NCI-H1048 (cell line): ENCODE measurements at places on chromosomes 13 and 19.

- no peak for DNase-seq
Measured at GRCh38 chr13:32737679-32738078, 151.4 kb downstream of the PDS5B start.

GRCh38 chr13:111215081-111216047, 100.3 kb downstream of the ARHGEF7 start:
- DNase-seq = no peak

DNA sequence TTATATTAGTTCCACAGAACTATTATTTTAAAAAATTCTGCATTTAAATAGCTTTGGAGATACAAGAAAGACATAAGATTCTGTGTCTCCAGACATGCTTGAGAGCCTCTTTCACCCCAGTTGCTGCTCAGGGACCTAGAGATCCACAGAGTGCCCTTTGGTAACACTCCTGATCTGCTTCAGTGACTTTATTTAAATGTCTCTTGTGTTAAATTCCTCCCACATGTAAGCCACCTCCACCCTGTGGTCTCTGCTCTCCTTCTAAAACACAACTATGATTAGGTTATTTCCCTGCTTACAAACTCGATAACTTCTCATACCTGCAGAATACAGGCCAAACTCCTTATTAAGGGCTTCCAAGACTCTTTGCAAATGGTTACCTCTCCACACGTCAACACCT, 141.0 kb downstream of the RFC3 start:
- no peak for DNase-seq

GRCh38 chr13:79525064-79525857, 44.3 kb downstream of the NDFIP2 start:
- no peak for DNase-seq

GRCh38 chr19:1231729-1232637, 5.8 kb downstream of the CBARP start:
- no peak for DNase-seq

DNA sequence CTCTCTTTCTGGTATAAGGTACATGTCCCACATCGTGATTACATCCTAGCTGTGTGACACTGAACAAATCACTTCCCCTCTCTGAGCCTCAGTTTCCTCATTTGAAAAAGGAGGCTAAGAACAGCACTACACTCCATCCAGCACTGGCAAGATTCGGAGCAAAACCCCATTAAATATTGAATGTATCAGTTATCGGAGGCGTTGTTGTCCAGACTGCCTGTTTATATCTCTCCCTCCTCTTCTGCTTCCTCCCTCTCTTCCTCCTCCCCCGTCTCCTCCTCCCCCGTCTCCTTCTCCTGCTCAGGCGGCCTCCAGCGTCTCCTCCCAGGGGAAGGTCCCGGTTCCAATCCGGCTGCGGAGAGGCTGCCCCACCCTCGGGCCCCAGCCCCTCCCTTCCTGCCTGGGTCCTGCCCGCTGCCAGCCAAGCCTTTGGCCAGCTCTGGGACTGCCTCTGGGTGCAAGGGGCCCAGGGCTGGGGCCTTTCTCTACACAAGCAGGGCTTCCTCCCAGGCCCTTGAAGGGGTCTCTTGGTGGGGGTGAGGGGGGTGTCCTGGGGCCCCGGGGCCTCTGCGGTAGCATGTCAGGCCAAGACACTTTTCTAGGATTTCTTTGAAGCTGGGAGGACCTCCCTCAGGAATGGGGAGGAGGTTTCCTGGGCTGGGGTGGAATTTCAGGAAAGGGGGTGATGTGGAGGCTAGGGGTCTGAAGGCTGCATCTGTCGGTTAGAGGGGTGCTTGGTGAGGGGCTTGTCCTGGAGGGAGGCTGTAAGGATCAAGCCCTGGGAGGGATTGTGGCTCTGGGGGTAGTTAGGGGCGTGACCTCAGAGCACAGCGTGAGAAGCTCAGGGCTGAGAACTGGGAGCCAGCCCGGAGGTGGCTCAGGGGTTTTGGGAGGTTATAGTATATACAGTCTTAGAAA, 1.9 kb downstream of the RRAS start:
- DNase-seq = no peak

DNA sequence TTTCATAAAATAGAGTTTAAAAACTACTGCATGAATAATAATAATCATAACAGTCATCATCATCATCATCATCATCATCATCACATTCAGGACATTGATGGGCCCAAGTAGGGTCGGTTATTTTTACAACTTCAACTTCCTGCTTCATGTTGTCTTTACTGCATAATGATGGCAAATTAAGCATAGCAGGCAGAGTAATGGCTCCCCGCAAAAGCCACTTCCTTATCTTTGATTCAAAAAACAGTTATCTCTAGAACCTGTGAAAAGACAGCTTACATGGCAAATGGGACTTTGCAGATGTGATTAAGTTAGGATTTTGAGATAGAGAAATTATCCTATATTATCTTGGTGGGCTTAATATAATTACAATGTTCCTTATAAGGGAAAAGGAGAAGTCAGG, 792.9 kb downstream of the LIG4 start:
- DNase-seq = no peak

DNA sequence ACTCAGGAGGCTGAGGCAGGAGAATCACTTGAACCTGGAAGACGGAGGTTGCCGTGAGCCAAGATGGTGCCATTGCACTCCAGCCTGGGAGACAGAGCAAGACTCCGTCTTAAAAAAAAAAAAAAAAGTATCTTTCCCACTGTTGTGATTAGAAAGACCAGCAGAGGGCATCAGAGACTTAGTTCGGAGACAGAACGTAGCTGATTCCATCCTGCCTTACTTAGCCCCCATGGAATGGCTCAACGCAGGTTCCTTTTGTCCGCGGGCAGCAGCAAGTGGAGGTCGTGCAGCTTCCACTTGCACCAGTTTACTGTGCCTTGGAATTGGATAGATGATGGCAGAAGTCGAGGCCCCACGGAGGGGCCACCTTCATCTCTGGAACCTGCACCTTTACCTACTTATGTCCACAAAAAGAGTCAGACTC, 8.1 kb downstream of the TIMM29 start:
- DNase-seq = peak; percentile 64

- DNase-seq = no peak
Measured at GRCh38 chr13:65836066-65836465, 1394.1 kb downstream of the PCDH9 start.

GRCh38 chr19:57465680-57466381, 8.9 kb upstream of the VN1R1 start:
- DNase-seq = no peak

DNA sequence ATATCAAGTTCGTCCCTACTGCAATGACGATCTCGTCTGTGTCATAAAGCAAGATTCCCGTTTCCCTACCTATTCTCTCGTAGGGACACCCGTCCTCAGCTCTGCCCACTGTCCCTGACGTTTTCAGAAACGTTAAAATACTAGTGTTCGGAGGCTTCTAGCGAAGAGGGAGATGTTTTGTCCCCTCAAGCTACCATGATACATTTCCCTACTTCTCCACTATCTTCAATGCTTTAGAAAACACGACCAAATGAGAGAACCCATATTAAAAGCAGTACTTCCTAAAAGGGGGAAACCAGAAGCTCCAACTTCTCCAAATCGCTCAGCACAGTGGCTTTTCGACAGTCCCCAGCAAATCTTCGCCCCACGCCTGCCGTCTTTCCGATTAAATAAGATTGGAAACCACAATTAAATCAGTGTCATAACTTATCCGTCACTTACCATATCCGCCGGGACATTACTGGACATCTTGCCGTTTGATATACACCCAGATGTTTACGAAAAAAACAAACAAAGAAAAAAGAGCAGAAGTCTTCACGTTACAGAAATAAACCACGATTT, 1.3 kb downstream of the UBL3 start:
- DNase-seq = no peak

GRCh38 chr19:28319227-28319626, 893.7 kb downstream of the UQCRFS1 start:
- no peak for DNase-seq

- DNase-seq = no peak
Measured at GRCh38 chr13:75847588-75847987, 211.5 kb downstream of the LMO7 start.

GRCh38 chr19:1858412-1859081, 4.8 kb downstream of the KLF16 start:
- no peak for DNase-seq

- DNase-seq = no peak
Measured at GRCh38 chr19:38506723-38507550, 73.4 kb downstream of the RYR1 start.

- no peak for DNase-seq
Measured at GRCh38 chr13:33676045-33676989, 141.6 kb upstream of the RFC3 start.

- no peak for DNase-seq
Measured at GRCh38 chr19:39408392-39409207, 2.0 kb downstream of the ZFP36 start.

- DNase-seq = no peak
Measured at GRCh38 chr13:79222427-79223205, 183.4 kb downstream of the RBM26 start.

- DNase-seq = no peak
Measured at GRCh38 chr19:21492947-21493906, 12.2 kb upstream of the ZNF429 start.

GRCh38 chr13:86052141-86052540, 252.9 kb upstream of the SLITRK6 start:
- no peak for DNase-seq

DNA sequence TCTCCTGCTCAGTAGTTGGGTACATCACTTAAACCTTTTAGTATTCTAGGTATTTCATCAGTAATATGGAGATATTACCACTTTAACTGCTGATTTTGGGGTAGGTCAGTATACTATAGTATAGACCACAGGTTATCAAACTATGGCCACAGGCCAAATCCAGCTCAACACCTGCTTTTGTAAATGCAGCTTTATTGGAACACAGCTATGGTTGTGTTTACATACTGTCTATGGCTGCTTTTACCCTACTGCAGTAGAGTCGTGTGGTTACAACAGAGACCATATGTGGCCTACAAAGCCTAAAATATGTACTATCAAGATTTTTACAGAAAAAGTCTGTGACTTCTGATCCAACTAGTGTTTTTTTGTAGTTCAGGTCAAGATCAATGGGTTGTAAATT, 10.3 kb downstream of the COG6 start:
- DNase-seq = no peak

GRCh38 chr13:110410936-110411687, 104.0 kb downstream of the COL4A2 start:
- no peak for DNase-seq

- DNase-seq = no peak
Measured at GRCh38 chr13:62019858-62020257, 604.2 kb upstream of the PCDH20 start.

DNA sequence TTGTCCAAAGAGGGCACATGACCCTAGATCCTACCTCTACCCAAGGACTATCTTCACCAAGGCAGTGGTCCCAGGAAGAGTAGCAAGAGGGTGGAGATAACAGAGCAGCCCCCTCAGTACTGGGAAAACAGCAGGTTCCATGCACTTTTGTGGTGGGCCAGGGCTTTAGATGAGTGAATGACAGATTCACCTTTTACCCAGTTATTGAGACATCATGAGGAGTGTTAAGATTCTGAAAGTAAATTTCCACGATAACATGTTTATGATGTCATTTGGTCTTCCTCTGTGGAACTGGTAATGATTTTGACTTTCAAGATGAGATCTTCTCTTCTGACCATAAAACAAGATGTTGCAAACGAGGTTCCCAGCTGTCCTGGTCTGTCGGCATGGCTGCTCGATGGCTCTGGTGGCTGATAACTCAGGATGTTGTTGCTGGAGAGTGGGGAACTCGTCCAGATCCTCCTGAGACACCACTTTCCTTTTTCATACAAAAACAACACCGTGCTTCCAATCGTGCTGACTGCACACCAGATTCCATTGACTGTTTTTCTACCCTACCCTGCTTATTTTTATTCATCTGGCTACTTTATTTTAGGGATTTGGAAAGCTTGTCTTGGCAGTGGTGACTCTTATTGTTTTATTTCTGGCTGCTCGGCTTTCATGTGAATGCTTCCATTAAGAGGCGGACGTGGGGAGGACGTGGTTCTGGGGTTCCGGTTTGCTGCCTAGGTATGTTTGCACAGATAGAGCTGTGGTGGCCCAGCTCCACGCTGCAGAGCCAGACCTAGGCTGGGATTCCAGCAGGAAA, 88.5 kb downstream of the LRCH1 start:
- no peak for DNase-seq

DNA sequence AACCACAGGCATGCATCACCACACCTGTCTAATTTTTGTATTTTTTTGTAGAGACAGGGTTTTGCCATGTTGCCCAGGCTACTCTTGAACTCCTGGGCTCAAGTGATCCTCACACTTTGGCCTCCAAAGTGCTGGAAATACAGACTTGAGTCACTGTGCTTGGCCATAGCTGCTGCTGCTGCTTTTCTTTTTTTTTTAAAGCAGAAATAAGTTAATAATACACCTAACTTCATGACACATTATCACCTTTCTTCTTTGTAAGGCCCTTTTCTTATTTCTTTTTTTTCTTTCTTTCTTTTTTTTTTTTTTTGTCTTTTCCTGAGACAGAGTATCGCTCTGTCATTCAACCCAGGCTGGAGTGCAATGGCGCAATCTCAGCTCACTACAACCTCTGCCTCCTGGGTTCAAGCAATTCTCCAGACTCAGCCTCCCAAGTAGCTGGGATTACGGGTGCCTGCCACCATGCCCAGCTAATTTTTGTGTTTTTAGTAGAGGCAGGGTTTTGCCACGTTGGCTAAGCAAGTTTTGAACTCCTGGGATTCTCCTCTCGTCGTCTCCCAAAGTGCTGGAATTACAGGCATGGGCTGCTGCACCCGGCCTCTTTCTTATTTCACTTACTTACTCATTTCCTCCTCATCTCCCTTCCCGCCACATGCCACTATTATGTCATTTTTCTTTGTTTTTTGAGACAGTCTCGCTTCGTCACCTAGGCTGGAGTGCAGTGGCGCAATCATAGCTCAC, 8.7 kb downstream of the SHKBP1 start:
- no peak for DNase-seq

GRCh38 chr13:66200555-66200954, 1029.6 kb downstream of the PCDH9 start:
- no peak for DNase-seq

- DNase-seq = no peak
Measured at GRCh38 chr13:65725006-65725405, 1505.1 kb downstream of the PCDH9 start.

GRCh38 chr13:99279637-99280036, 21.5 kb upstream of the GPR18 start:
- DNase-seq = no peak

- no peak for DNase-seq
Measured at GRCh38 chr13:112843392-112844111, 125.5 kb upstream of the MCF2L start.

- DNase-seq = no peak
Measured at GRCh38 chr19:7869910-7870511, 4.2 kb downstream of the PRR36 start.

- DNase-seq = no peak
Measured at GRCh38 chr13:43776501-43777079, 10.2 kb downstream of the ENOX1 start.
